ENCODE measurements at places on chromosomes 2 and 18. TPM values are rescaled to one million over a fixed set of nuclear protein-coding genes. Genes with fewer than 3 reads are reported as not detected.
A peak's percentile ranks its signal among the peaks of the same experiment; 100 is the strongest.

DNA sequence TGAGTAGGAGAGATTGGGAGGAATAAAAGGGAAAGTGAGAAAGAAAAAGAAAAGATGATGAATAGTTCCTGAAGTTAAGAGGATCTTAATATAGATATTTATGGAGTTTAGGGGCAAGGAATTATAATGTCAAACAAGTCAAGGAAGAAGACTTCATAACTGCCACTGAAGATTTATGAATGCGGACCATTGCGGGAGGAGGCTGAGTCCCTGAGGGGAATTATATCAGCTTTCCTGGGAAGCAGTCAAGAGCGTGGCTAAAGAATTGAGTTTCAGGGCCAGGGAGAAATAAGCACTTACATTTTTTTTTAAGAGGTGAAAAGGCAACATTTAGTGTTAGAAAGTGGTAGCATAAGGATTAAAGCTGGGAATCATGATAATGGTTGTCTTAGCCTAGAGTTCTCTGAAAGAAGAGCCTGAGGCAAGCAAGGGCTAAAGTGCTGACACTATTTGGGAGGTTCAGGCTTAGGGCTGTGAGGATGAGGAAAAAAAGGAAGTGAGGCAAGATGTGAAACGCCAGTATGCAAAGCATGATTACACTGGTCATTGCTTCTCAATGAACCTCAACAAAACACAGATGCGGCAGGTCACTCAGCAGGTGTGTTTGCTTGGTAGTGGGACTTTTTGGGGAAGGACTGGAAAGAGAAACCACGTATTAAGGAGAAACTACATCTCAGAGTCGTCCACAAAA is 217.1 kb downstream of the SLC4A3 start:
- no peak for DNase-seq

GRCh38 chr2:19189391-19189790 is 169.0 kb downstream of the OSR1 start:
- DNase-seq: no peak

DNA sequence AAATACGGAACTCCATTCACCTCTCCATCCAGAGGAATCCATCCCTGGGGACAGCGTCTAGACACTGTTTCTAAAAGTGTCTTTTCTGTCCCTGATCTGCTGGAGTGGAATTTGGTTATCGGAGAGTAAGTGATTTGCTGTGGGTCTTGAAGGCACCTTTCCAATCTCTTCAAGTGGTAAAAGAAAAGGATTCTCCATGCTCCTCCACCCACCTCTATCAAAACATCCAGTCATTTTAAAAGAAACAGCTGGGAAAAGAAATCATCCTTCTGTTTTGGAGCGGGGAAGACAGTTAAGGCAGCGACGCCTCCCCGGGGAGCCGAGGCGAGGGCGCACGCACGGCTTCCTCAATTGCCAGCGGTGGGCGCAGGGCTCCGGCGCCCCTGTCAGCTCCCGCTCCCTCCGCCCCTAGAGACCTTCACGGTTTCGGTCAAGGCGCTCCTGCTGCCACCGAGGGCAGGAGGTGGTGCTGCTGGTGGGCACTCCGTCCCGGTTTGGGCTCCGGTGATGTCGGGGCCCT is 547 bp downstream of the SLC35F5 start:
- DNase-seq: no peak

DNA sequence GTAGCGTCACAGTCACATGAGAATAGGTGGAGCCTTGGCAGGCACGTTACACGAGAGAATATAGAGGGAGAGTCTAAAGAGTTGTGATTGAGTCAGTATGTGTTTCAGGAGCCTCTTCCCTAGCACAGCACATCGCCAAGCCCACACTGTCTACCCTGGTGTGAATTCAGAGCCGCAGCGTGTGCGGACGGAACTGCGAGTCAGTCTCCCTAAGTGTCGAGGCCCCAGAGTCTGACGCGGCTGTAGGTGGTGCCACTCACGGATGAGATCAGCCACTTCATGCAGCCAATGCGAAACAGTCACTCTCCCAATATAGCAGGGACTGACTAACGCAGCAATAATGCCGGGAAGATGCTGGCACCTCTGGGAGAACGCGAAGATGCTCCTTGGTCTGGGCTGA is 587.3 kb upstream of the ID2 start:
- DNase-seq: no peak

GRCh38 chr18:69491576-69491975 is 90.9 kb downstream of the DOK6 start:
- DNase-seq: no peak

- DNase-seq: no peak
These were observed 1091.7 kb downstream of the TDRD15 start for GRCh38 chr2:22215517-22215916.

GRCh38 chr2:133171393-133172004 is 396.8 kb downstream of the NCKAP5 start:
- DNase-seq: peak; percentile 60

- no peak for DNase-seq
These were observed 96.7 kb downstream of the DGKD start for GRCh38 chr2:233450864-233451575.

GRCh38 chr2:100983201-100983600 is 18.9 kb upstream of the RPL31 start:
- no peak for DNase-seq

- peak; percentile 10 for DNase-seq
These were observed 272.5 kb downstream of the ZNF407 start for GRCh38 chr18:74869904-74870863.

Gene CFC1
- polyA plus RNA-seq: not detected

Gene NGEF
- 9.7 TPM for polyA plus RNA-seq

Gene GCG
- not detected for polyA plus RNA-seq

Gene ST6GAL2
- polyA plus RNA-seq: not detected

Gene ARHGAP25
- polyA plus RNA-seq: 2.7 TPM
